Germinal center (tissue), 1 donor: ENCODE measurements at places on chromosomes 1 and 21.

GRCh38 chr21:43812139-43812821 is 22.9 kb downstream of the RRP1 start:
- DNase-seq = no peak

- DNase-seq = no peak
Observed at GRCh38 chr1:76876655-76877395, 9.5 kb downstream of the ST6GALNAC5 start.

DNA sequence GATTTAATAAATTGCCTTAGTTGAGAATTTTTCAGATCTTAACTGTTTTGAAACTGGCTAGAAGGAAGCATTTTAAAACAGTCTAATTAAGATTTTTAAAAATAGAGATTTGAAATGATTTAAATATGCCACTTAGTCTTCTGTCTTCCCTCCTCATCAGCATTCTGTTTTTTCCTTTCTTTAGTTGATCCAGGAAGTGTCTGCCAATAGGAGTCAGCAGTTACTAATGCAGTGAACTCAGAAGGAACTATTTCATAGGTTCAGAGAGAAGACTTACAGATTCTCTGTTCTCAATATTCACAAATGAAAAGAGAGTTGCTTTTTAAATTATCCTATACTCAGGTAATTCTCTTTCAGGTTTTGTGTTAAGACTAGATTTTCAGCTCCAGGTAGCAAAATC is 84.5 kb downstream of the RPS6KC1 start:
- no peak for DNase-seq

- DNase-seq = no peak
Observed at GRCh38 chr1:235781807-235782206, 84.9 kb downstream of the LYST start.

DNA sequence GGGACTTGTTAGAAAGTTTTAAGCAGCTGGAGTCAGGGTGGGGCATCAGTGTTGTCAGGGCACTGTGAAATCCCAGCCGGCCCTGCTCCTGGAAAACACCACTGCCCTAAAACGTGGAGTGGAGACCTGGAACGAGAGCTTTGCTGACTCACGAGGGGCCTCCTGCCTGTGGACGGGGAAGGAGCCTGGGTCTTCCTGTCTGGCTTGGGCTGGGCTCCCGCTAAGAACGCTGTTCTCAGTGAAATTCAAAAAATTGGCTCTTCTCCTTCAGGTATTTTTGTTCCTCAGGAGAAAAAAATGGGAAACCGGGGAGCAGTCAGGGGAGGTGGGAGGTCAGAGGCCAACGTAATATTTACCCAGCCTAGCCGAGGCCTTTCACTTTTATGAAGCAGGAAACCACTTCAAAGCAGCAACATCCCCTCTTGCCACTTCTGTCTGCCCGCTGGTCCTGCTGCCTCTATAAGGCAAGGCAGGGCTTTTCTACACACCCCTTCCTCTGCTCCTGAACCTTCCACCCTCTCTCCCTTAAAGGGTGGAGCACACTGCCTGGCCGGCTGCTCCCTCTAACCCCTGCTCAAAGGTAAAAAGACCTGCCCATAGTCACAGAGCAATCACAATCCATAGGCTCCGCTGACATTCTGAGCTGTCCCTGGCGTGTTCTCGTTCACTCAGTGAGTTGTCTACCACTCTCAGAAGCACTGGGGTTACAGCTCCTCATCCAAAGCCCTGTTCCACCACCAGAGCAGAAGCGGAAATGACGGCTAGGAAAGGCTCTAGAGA is 8.0 kb downstream of the PLXNA2 start:
- no peak for DNase-seq

DNA sequence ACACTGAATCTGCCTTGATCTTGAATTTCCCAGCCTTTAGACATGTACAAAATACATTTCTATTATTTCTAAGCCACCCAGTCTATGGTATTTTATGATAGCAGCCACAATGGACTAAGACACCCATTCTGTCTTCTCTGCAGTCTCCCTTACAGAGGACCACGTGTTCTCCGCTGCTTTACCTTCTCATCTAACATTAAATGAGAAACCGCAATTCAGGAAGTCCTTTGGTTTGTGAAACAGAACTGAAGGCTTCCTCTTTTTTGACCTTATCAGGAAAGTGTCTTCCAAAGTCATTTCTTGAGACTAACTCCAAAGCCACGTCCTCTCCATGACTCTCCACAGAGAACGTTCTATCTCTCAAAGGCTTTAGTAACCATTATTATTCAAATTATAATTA is 560.1 kb downstream of the OMA1 start:
- peak; percentile 13 for DNase-seq

- DNase-seq = no peak
Observed at GRCh38 chr1:113217447-113218208, 144.6 kb downstream of the LRIG2 start.

DNA sequence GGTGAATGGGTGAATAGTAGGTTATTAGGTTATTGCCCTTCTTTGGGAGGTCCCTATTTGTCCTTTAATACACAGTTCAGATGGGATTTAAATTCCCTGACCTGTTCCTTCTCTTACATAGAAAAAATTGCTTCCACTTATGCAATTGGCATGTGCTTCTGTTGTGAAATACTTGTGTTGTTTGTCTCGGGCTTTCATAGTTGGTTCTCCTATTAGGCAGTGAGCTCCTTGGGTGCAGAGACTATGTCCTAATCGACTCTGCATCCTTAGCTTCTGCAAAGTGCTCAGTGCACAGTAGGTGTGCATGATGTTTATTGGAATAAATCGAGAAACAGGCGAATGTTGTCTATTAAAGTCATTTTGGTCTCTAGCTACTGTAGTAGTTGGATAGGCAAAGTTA is 1.3 kb upstream of the PDE4B start:
- no peak for DNase-seq

DNA sequence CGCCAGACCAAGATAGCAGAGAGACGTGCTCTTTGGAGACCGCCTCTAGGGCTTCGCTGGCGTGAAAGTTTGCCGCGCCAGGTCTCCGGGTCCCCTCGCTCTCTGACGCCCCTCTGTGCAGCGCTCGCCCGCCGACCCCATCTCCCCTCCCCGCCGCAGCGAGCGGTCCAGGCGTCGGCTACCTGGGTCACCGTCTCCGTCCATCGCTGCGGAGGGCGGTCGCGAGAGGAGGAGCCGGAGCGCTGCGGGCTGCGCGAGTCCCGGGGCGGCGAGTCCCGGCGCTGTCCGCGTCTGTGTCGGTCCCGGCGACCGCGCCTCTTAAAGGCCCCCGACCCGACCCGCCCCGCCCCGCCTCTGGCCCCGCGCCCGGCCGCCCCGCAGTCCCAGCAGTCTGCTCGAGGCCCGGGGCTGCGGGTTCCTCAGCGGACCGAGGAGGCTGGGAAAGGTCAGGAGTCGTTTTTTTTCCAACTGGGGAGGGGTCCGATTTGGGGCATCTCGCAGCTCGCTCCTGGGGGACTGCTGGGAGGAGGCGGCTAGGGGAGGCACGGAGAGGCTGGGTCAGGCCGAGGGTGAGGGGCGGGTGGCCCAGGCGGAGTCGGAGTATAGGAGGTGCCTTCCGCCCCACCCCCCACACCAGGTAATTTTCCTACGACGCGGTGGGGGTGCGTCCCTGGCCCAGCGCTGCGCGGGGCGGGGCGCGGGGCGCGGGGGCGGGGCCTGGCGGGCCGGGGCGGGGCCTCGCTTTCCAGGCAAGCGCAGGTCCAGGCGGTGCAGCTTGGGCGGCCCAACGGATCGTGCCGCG is at the start of the genes FBXO2 and FBXO44:
TSS of gene FBXO2 (minus strand) at position 293 of the 802 bp plus-strand sequence. CDS start at position 204, 89 bp downstream.
TSS of gene FBXO44 (plus strand) at position 741 of the 802 bp plus-strand sequence. CDS start 959 bp downstream, outside the sequence.
- peak; percentile 81 for DNase-seq
